DMS 273 treated with DMSO at 0.1 percent for 48 hours (cell line): ENCODE measurements at places on chromosomes 11 and 22.

DNA sequence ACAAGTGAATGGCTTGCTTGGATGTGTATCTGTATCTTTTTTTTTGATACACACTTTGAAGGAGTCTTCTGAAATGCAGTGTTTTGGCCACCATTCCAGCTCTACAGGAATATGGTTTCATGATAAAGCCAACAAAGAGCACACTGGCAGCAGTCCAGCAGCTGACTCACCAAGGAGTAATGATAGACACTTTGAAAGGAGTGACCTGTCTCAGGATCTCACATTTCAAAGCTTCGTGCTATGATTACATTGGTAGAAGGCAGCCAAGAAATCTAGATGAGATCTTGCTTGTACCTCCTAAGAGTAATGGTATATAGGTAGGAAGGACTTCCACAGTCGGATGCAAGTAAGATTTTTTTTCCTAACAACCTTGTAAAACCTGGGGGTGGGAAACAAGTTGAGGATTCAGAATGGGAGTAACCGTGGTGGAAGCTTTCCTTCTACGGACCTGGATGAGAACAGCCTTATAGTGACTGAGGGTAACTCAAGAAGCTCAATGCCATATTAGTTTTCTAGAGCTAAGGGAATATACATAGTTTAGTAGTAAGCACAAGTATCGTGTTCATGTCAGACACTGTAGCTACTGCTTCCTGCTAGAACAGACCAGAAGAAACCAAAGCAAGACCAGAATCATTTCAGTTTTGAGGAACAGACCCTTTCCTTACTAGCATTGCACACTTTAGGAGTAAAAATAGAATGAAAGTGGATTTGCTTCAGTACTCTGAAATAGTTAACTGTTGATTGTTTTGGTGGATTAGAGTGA is 25.0 kb downstream of the MTMR3 start:
- DNase-seq: peak; percentile 66

- DNase-seq: no peak
Measured at GRCh38 chr22:23878219-23878618, 16.0 kb upstream of the MIF start.

DNA sequence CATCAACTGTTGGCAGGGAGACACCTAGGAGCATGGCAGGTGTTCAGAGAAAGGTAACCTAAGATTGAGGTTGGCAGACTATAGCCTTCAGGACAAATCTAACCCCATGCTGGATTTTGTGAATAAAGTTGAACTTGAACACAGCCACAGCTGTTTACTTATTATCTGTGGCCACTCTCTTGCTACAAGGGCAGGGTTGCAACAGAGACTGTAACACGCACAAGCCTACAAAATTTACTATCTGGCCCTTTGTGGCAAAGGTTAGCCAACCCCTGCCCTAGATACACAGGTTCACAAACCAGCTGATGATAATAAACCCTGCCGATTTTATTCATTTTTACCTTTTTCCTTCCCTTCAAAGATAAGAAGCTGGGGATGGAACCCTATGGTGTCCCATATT is 2.5 kb downstream of the THYN1 start:
- no peak for DNase-seq

GRCh38 chr11:77421041-77421723 is 52.7 kb downstream of the PAK1 start:
- DNase-seq: no peak

DNA sequence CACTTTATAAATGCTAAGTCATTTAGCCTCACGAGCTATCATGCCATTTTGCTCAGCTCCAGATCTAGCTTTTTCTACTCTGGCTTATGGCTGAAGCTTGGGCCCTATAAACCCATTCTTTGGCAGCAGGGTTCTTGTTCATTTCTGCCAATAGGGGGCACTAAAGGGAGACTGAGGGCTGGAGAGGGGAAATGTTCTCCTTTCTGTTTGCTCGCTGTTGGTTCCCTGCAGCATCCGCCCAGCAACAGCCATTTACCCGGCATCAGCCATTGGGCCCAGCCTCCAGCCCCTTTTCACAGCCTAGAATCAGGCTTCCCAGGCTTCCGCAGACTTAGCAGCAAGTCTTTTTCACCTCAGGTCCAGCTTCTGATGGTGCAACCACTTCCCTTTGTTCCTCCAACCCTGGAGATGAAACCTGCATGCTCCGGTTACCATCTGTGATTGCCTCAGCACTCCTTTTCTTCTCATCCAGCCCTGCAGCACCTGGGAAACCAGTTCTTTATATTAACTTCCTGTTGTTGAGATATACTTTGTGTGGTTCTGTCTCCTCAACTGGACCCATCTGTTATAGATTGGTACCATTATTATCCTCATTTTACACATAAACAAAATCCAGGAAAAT is 4.2 kb upstream of the ME3 start:
- DNase-seq: no peak

DNA sequence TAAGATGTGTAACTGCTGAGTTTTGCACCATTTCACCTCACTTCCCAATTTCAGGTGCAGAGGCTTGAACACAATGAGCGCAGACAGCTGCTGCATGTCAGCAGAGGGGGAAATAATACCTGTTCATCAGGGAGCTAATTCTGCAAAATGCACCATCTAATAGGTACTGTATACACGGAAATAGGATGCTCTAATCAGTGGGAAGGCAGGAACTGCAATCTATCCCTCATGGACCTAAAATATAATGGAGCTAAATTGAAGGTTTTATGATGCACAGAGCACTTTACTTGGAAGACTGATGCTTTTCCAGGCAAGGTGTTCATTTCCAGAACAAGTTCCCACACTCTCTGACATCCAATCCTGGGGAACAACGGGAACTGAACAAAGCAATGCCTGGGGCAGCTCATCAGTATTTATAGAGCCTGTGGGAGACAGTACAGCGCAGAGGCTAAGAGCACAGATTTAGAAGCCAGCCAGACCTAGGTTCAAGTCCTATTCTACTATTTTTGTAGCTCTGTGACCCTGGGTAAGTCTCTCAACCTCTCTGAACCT is 78.5 kb downstream of the TENM4 start:
- DNase-seq: no peak

GRCh38 chr11:81071606-81072005 is 1630.8 kb upstream of the TENM4 start:
- DNase-seq: no peak

GRCh38 chr11:131392528-131393255 is 22.3 kb downstream of the NTM start:
- no peak for DNase-seq

- DNase-seq: no peak
Measured at GRCh38 chr11:16372355-16372754, 16.0 kb upstream of the SOX6 start.

- DNase-seq: no peak
Measured at GRCh38 chr11:106988151-106989077, 29.9 kb downstream of the GUCY1A2 start.

DNA sequence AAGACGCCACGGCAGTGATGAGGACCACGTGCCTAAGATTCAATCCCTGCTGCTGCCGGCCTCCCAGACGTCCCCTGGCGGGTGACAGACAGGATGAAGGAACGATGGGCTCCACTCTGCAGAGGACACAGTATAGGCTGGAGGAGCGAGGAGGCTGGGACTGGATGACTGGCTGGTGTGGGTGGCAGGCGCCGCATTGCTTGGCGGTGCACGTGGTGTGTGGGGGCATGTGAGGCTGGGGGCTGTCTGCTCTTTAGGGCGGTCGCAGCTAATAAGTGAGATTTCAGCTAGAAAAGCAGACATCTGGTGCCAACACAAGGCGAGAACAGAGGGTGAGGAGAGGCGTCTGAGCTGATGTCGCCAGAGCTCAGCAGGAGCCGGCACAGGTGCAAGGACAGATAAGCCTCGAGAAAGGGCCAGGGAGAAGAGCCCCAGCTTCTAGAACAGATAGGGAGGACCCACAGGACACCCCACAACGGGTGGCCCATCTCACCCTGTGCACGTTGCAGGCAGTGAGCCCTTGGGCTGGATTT is 33.2 kb downstream of the TSPAN4 start:
- no peak for DNase-seq

GRCh38 chr11:7077101-7077500 is 11.7 kb upstream of the RBMXL2 start:
- no peak for DNase-seq

DNA sequence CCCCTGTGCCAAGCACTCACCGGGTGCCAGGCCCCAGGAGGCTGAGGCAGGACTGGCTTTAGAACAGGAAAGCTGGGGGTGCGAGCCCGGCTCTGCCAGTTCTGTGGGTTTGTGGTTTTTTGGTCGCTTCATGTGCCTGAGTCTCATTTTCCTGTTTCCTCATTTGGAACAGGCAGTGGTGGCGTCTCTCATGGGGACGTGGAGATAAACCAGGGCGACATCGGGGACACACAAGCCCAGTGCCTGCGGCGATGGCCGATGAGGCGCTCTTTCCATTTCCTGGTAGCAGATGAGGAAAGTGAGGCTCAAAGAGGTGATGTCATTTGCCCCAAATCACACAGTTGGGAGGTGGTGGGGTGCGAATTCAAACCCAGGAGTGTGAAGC is 20.8 kb upstream of the CHKA start:
- no peak for DNase-seq

GRCh38 chr11:118295815-118296454 is 8.6 kb upstream of the CD3E start:
- DNase-seq: no peak

GRCh38 chr11:15638386-15638787 is 523.7 kb downstream of the INSC start:
- DNase-seq: no peak

DNA sequence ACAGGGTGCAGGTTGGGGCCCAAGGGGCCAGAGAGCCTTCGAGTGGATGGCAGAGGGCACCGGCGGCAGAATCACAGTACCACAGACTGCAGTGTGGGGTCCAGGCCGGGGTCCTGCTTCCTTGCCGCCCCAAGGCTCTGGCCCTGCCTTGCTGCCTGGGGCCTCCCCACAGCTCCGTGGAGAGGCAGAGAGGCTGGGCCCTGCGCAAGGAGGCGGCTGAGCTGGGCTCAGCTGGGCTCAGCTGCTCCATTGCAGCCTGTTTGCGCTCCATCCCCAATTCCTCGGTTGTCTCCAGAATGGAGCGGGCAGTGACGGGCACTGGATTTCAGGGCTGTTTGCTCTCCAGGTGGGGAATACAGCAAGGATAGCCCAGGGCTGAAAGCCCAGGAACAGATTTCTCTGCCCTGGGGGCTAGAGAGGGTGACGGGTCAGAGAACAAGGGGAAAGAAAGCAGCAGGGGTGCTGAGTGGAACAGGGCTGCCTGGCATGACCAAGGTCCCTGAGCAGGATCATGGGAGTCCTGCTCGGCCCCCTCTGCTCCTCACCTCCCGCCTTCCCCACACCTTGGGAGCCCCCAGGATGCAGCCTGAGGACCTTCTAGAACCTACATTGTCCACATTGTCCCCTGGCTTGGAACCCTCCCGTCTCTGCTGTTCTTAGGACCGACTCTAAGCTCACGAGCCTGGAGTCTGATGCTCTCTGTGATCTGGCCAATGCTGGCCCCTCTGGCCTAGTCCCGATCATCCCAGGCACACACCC is 18.9 kb downstream of the MRGPRG start:
- DNase-seq: no peak

- peak; percentile 57 for DNase-seq
Measured at GRCh38 chr11:94741022-94741679, 27.0 kb upstream of the AMOTL1 start.

GRCh38 chr11:104934594-104934993 is 33.8 kb downstream of the CASP4 start:
- DNase-seq: no peak

DNA sequence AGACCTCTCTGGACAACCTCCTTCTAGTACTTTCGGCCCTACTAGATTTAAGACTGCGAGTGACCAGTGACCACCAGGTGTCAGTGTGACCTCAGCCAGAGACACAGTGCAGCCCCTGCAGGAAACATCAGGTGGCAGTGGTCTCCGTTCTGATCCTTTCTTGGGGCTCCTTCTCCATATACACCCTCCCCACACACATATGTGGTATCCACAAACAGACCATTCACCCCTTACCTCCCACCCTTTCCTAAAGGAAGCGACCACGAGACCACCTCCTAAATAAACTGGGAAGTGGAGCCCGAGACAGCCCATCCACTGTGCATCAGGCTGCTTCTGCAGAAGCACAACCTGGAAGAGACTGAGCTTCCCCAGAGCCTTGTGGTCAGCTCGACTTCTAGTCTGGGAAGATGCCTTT is 38.5 kb upstream of the CYP2D6 start:
- DNase-seq: peak; percentile 27

- no peak for DNase-seq
Measured at GRCh38 chr11:133388975-133389568, 143.2 kb downstream of the OPCML start.

DNA sequence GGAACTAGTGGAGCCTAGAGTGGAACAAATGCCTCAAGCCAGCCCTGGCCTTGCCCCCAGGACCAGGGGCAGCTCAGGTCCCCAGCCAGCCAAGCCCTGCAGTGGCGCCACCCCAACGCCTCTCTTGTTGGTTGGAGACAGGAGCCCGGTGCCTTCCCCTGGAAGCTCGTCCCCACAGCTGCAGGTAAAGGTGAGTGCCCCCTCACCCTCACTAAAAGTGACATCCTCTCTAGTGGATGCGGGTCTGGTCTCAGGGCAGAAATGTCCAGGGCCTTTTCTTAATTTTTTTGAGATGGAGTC is 21.5 kb downstream of the MICALL1 start:
- DNase-seq: no peak

- no peak for DNase-seq
Measured at GRCh38 chr11:45079943-45080719, 66.3 kb upstream of the PRDM11 start.

- no peak for DNase-seq
Measured at GRCh38 chr11:93958991-93959390, 62.2 kb upstream of the HEPHL1 start.

- DNase-seq: no peak
Measured at GRCh38 chr11:126720539-126721235, 279.9 kb downstream of the KIRREL3 start.

DNA sequence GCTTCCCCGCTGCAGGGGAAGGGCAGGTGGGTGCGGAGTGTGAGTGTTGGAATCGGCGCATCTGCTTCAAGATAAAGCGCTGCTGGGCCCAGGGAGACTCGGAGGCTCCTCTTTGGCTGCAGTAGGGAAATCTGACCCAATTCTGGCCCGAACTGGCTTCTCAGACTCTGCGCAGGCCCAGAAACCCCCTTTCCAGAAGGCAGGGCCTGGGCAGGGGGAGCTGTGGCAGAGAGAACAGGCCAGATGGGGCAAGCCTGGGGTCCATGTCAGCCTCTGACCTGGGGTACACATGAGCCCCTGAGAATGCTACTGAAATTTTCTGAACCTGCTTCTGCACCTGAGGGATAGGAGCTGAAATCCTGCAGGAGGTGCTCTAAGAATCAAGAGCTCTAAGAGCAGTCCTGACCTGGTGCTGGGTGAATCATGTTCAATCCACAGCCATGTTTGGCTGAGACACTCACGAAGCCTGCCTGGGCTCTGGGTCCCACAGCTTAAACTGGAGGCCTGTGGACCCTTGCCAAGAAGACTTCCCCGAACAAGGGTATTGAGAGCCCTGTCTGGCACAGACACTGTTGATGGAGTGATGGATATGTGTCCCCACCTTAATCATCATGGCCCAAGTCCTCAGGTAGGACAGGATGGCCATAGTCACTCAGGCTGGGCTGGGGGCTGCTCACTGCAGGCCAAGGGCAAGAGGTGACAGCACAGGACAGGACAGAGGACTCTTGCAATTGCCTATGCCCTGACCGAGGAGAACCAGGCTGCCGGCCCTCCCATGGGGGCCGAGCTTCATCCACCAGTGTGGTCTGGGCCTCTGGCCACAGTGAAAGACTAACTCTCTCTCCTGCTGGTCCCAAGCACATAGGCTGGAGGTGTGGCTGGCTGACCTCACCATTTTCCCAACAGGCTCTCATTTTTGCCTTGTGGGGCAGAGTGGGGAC is 6.9 kb downstream of the RAB3IL1 start:
- no peak for DNase-seq
